ENCODE measurements at places on chromosomes 13 and 19. TPM values are rescaled to one million over a fixed set of nuclear protein-coding genes. Genes with fewer than 3 reads are reported as not detected.

- no peak for DNase-seq
Observed at GRCh38 chr13:113483504-113484293, 6.8 kb downstream of the DCUN1D2 start.

DNA sequence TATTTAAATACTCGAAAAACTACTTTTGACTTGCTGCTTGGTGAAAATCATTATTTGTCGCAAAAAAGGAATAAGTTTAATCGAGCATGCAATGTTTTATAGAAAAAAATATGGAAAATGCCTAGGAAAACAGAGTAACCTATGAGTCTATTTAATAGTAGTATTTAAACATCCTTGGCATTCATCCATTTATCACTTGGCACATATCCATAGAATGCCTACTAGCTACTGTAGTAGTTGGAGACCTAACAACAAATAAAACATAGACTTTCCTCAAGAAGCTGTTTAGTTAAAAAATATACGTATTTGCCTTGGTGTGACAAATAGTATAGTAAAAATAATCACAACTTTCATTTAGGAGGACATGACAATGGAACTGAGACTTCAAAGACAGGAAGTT lies 302.1 kb downstream of the DIAPH3 start:
- DNase-seq: no peak

DNA sequence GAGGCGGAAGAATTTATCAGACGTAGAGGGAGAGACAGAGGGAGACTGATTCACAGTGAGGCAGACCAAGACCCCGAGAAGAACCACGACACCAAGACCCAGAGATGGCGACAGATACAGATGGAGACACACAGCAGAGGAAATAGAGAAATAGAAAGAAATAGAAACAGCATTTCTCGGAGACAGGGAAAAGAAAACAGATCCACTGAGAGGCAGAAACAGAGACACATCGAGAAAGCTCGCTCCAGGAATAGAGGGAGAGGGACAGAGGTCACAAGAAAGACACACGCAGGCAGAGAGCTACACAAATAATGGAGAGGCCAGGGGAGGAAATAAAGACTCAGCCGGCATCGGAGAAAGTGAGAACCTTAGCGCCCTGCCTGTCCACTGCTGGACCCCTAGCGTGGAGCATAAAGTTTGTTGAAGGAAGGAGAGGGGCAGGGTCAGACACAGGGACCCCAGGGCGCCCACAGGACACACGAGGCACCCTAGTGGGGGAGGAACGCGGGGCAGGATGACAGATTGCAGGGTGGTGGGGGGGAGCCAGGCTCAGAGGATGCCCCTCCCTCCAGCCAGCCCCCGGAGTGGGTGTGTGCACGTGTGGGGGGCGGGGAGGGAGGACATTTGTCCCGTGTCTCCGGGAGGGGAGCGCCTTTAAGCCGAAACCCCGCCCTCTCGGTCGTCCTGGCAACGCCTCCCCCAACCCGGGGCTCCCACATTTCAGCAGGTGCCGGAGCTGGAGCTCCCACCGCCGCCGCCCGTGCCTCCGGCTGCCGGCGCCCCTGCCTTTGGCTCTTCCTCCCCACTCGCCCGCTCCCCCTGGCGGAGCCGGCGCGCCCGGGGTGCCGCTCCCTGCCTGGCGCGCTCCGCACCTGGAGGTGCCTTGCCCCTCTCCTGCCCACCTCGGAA lies at the start of gene PRKCG:
Gene PRKCG, plus strand, starts transcription at position 716 of the 909 bp plus-strand sequence. CDS start 298 bp downstream, outside the sequence.
- DNase-seq: no peak

GRCh38 chr19:10299545-10300458 lies 9.8 kb downstream of the ZGLP1 start:
- DNase-seq: no peak

GRCh38 chr19:35291259-35291658 lies 702 bp upstream of the MAG start:
- no peak for DNase-seq

- DNase-seq: no peak
Observed at GRCh38 chr19:47124937-47125668, 5.5 kb upstream of the SAE1 start.

The OLFM2 gene
- polyA plus RNA-seq: 22.2 TPM

The ZFP14 gene
- 13.3 TPM for polyA plus RNA-seq

The TLE6 gene
- 10.5 TPM for polyA plus RNA-seq

The KLK15 gene
- not detected for polyA plus RNA-seq

The CBLC gene
- polyA plus RNA-seq: 7.8 TPM

The CCNA1 gene
- 0.95 TPM for polyA plus RNA-seq

Measured in left renal pelvis (tissue), 4 donors.